Suppressor macrophage treated with lipopolysaccharide for 4 hours (primary cell): ENCODE measurements at places on chromosomes 3 and 15.

GRCh38 chr3:97680696-97681095 lies 83.9 kb upstream of the ARL6 start:
- DNase-seq, result no peak

DNA sequence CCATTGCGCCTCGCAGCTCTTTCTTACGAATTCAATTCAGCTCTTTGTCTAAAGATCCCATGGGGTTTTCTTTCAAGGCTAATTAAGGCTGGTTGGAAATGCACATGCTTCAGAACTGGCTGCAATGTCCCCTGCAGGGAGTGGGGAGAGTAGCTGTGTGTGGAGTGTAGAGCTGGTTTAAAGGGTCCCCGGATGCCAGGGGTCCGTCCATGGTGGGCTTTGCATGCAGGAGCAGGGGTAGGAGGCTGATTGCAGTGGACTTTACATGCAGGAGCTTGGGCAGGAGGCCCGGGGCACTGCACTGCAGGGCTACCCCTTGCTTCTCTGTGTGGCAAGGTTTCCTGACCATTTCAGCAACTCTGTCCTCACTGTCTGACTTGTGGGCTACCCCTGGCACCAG lies 261.6 kb upstream of the LYSMD4 start:
- no peak for DNase-seq

DNA sequence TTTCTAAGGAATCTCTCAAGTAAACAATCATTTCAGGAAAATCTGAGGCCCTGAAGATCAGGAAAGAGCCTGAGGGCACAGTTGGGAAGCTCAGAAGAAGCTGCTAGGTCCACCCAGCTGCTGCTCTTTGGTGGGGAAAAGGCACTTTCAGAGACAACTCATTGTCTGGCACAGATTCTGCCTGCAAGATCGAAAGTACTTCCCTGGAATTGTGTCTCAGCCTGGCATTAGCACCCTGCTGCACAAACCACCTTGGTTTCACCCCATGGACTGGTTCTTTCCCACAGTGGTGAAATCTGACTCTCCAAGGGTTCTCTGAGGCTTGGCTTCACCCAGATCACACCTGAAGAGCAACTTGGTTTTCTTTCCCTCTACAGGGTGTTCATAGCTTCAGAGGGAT lies 18.7 kb downstream of the THRB start:
- DNase-seq, result no peak

GRCh38 chr3:192482391-192482790 lies 244.9 kb downstream of the FGF12 start:
- DNase-seq, result no peak

- DNase-seq, result no peak
These were observed 164.0 kb downstream of the IL20RB start for GRCh38 chr3:137121704-137122314.

DNA sequence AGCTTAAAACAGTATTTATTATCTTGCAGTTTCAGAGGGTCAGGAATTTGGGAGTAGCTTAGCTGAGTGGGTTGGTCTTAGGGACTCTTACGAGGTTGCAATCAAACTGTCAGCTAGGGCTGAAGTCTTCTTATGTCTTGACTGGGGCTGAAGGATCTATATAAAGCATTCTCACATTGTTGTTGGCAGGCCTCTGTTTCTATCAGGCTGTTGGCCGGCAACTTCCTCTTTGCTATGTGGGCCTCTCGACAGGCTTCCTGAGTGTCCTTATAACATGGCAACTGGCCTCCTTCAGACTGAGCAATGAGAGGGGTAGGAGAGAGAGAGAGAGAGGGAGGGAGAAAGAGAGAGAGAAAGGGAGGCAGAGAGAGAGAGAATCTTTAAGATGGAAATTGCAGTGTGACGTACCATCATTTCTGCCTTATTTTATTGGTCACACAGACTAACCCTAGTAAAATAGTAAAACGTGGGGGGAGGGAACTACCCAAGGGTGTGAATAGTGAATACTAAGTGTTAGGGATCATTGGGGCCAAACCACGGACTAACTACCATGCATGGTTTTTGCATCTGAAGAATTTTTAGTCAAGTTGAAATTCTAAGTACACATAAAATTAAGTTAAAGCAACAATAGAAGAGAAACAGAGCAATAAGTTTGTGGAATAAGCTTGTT lies 16.1 kb downstream of the FGF7 start:
- peak; percentile 43 for DNase-seq

- DNase-seq, result peak; percentile 26
These were observed 3.5 kb downstream of the SPATA12 start for GRCh38 chr3:57064001-57064400.

DNA sequence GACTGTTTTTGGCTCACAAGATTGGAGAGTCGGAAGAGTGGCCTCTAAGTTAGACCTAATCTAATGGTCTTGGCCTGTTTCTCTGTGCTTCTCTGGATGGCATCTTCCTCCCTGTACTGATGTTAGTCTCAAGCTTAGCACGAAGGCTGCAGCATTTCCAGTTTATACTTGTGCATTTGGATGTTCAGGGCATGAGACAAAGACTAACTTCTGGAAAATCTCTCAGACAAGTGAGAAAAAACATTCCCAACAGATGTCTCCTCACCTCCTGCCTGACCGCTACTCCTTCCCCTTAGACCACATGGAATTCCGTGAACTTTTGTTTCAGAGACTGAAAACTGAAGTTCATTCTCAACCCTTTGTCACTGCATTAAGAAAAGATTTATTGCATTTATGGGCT lies 410.8 kb upstream of the MCTP2 start:
- no peak for DNase-seq
